Activated CD8-positive, alpha-beta memory T cell treated with anti-CD3 and anti-CD28 coated beads for 1 hour (primary cell): ENCODE measurements at places on chromosomes 11 and 22.
A peak's percentile ranks its signal among the peaks of the same experiment; 100 is the strongest.

DNA sequence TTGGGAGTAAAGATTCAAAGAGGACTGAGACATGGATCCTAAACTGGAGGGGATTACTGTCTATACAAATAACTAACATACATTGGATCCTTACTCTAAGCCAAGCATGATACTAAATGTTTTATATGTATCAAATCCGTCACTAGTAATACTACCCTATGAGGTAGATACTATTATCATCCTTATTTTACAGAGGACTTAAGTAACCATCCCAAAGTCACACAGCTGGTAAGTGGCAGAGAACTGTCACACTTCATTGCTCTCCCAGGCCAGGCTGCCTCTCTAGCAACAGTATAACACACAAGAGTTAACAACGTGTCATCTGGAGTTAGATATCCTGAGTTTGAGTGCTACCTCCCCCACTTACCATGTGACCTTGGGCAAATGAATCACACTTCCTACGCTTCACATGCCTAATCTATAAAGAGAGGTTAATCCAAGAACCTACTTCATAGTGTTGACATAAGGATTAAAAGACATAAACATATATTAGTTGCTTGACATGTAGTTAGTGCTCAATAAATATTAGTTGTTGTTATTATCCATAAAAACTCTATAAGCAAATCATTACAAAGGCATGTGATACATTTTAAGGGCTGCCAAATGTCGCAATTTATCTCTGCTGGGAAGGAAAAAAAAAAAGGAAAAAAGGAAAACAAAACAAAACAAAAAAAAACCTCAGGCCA is 33.8 kb upstream of the SPON1 start:
- no peak for DNase-seq

DNA sequence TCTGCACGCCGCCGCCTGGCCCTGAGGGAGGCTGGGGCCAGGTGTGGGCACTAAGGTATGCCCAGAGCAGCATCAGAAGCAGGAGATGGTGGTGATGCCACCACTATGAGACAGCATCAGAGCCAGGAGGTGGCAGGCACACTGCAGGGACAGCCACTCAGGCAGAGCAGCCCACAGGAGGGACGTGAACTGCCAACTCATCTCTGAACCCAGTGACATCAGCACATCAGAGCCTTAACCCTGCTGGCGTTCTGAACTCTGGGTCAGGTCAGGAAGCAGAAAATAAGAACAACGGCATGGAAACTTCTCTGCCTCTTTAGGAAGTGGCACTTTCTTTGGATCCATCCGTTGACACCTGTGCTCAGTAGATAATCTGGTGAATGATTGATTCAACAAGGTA is 14.7 kb upstream of the IFT27 start:
- no peak for DNase-seq

DNA sequence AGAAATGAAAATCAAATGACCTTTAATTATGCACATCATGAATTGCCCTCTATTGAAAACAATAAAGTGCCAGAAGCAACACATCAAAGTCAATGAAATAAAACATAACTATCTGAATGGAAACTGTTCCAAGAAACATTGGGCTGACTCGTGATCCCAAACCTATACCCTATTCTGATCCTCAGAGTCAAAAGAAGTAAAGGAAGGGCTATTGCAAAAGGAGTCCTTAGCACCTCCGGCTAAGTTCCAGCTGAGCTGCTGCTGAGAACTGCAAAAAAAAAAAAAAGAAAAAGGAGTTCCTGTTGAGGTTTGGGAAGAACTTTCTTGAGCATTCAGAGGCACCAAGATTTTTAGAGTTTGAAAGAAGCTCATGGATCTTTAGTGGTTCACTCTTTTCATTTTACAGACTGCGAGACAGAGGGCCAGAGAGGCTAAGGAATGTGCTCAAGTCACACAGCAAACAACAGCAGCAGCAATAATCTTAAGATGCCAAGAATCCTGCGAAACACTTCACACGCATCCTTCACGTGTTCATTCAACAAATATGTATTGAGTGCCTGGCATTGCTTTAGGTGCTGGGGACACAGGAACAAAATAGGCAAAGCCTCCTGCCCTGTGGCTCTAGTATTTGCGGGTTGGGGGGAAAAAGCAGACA is 841 bp upstream of the TMPRSS13 start:
- no peak for DNase-seq

- DNase-seq: no peak
Measured at GRCh38 chr11:130448416-130449309, at the start of gene ADAMTS15. ADAMTS15 (plus strand) TSS chr11:130448645; CDS start chr11:130448974, 329 bp downstream.

GRCh38 chr22:17733466-17733865 is 40.8 kb downstream of the BID start:
- no peak for DNase-seq

DNA sequence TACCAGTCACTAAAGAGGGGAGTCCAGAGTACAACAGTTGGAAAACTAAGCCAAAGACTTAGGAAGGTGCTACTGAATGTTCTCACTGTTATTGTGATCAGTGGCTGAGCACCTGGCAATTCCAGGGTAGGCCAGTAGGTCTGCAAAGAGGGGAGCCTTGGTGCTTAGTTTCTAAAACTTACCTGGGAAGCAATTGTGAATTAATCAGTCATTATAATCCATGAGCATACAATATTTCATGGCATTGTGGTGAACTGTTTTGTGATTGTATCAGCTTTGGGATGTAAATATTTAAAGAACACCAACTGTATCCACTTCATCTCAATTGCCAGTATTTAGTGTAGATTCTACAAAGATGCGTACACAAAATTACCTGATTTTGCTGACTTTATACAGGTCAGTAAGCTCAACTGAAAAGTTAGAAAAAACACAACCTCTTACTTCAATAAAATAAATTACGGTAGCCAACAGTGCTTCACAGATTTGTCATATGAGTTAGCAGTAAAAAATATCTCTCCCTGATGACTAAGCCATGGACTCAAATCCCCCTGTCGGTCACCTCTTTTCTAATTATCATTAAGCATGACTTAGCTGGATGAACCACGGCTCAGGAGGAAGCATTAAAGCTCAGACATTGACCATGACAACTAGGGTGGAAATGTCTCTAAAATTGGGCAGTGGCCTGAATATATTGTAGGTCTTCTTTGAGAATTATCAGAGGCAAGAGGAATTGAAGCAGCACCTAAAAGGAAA is 30.8 kb upstream of the SORL1 start:
- no peak for DNase-seq

GRCh38 chr11:15145615-15146014 is 30.9 kb downstream of the INSC start:
- no peak for DNase-seq

- peak; percentile 9 for DNase-seq
Measured at GRCh38 chr11:123301696-123302400, 106.8 kb upstream of the CLMP start.

DNA sequence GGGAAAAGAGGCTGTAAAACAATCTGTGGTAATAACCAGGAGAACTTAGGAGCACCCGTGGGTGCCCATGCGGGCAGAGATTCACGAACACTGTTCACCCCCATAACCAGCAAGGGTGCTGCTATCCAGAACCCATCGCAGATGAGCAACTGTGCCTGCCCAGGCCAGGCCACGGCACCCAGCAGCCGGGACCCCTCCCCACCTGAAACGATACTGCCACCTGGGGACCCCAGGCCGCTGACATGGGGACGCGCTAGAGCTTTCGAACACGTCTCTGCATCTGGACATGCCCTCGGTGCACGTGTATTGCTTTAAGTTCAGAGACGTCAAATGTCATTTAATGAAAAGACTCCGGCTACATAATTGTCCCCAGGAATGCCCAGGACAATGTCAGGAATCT is 14.3 kb upstream of the MUC2 start:
- DNase-seq: no peak

DNA sequence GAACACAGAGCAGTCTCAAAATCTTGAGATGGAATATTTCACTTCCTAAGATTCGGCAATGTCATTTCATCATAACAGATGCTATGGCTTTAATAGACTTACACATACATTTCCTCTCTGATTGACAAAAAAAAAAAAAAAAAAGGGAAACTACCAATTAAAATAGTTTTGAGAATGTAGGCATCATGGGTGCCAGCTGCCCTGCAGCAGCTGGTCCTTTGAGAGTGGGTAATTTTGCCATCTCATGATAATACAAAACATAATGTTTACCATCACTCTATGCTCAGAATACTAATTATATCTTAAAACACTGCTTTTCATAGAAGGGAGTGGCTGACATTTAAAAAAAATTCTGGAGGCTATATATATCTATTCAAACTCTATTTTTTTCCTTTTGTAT is 775.6 kb upstream of the CCDC90B start:
- no peak for DNase-seq

DNA sequence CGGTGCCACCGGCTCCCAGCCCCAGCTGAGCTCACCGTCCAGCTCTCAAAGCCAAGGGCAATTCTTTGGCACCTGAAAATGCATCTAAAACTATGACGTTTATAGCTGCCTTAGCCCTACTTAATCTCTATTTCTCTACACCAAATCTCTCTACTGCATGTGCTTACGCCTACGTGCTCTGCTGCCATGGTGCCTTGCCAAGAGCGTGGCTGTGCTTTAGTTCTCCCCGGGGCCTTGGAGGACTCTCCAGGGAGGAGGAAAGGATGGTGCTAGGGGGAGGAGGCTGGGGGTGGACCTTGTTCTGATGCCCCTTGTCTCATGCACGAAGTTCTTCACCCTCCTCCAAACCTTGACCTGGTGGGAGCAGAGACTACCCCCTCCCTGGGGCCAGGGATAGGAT is 9.0 kb upstream of the BID start:
- no peak for DNase-seq

- no peak for DNase-seq
Measured at GRCh38 chr22:22316589-22316988, 72.0 kb downstream of the VPREB1 start.

DNA sequence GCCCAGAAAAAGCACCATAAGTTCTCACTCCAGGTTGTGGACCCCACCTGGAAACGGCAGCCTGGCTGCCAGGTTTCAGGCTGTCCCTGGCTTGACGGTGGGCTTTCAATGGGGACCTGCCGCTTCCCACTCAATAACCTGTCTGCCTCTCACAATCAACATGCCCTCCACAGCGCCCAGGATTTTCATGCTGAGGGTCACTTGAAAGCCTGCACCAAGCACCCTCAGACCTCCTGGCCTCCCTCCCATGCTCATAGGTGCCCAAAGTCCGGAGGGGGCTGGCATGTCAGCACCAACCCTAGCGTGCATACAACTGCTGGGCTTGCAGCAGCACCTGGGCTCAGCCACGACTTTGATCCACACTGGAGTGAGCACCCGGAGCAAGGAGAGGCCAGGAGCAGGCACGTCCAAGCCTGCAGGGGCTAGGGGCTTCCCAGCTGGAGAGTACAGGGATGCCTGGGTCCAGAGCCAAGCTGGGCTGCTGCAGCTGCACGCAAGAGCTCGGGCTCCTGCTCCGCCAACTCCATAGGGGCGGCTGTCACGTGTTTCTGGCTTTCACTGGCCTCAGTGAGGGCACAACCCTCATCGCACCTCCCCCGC is 1214.3 kb upstream of the RAG2 start:
- DNase-seq: no peak
